ENCODE measurements at places on chromosomes 2 and 18.

DNA sequence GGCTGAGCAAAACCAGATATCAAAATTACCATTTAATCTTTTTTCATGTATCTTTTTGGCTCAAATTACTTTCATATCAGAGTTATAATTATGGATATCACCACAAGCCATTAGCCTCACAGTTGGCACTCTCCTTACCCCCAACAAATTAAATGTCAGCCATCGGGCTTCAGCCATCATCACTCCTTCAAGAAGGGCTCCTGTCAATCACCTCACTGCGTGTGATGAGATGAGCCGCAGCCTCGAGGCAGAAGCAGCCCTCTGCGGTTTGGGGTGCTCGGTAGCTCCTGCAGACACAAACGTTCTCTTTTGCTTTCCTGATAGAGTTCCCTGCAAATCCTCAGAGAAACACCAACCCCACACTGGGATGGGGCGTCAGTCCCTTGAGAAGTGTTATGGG lies 94.1 kb downstream of the DNER start:
- DNase-seq: no peak

GRCh38 chr2:37555457-37555856 lies 116.0 kb downstream of the CDC42EP3 start:
- DNase-seq: no peak

GRCh38 chr2:174076975-174077374 lies 111.8 kb upstream of the SP3 start:
- DNase-seq: no peak

DNA sequence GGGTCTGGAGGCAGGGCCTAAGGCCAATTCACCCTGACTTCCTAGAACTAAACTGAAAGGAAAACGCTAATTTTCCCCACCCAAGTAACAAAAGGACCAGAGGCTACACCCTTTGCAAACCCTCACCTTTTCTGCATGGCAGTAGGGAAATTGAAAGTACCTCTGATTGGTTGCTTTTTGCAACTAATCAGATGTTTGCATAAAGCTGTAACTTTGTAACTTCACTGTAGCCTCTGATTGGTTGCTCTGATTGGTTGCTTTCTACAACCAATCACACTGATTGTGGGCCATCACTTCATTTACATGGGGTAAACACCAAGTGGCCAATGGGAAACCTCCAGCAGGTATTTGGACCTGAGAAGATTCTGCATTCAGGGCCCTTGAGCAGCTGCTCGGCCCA lies 20.8 kb downstream of the EIPR1 start:
- no peak for DNase-seq

DNA sequence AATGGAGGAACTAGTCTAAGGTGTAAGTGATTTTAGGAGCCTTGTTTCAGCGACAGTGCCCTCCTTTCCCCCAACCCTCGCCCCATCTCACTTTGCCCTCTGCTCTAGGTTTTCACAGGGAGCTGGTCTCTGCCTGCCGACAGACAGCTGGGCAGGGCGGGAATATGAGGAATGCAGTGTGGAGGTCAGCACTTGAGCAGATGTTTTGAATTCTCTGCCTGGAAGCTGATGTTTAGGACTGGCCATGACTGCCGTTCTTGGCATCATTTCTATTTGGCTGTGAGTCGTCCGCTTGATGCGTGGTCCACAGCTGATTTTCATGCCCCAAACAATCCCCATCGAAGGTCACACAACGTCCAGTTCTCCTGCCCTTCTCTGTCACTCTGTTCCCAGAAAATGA lies 55.1 kb upstream of the SIX3 start:
- no peak for DNase-seq

- no peak for DNase-seq
Observed at GRCh38 chr2:4140281-4140970, 437.1 kb downstream of the DCDC2C start.

- DNase-seq: no peak
Observed at GRCh38 chr2:42118754-42119569, 50.2 kb upstream of the EML4 start.

DNA sequence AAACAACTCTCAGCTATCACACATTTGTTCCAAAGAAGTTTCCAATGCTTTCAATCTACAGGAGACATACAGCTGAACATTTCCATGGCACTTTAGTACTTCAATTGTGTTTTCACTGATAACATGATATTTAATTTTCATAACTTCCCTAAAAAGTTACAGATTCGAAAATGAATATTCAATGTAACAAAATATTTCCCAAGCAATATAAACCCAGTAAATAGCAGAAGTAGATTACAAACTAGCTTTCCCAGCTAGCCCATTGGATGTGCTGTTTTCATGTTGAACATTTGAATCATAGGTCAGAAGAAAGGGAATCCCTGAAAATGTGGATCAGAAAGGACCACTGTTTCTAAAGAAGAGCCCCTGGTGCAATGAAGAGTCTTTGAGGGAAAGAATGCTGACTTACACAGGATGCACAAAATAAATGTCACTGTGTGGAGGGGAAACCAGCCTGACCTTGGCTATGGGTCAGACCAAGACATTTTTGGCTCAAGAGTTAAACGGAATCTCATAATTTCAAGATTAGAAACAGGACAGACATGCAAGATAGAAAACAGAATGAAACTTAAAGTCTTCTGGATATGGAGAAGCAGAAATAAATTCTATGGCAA lies 22.5 kb downstream of the CYTIP start:
- no peak for DNase-seq

DNA sequence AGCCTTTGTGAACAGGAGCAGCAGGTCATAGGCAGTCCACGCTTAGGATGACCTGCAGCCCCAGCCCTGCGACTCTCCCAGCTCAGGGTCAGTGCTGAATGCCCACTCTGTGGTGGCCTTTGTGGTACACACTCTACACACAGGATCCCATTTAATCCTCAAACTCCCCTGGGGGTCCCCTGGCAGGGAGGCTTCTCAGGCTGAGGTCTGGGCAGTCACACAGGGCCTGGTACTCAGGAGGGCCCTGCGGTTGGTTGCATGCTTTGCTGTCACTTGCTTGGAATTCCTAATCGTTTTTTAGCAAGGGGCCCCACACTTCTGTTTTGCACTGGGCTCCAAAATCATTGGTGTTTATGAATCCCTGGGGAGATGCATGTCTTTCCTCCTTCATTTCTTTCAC lies 113.0 kb downstream of the EML6 start:
- no peak for DNase-seq

Data from activated naive CD4-positive, alpha-beta T cell treated with Interleukin-2 at 50 U/mL for 16 hours (primary cell).